ENCODE measurements at places on chromosomes 12 and 14. TPM values are rescaled to one million over a fixed set of nuclear protein-coding genes. Genes with fewer than 3 reads are reported as not detected.

Gene SIX1
- total RNA-seq = 25.0 TPM

GRCh38 chr14:42407153-42407552, 800.5 kb downstream of the LRFN5 start:
- H3K27ac ChIP-seq = no peak overlapping the region
- H3K4me1 ChIP-seq = no peaks in the 10 kb centered on the region
- no peaks in the 10 kb centered on the region for H3K36me3 ChIP-seq
- H3K27me3 ChIP-seq = no peaks in the 10 kb centered on the region

DNA sequence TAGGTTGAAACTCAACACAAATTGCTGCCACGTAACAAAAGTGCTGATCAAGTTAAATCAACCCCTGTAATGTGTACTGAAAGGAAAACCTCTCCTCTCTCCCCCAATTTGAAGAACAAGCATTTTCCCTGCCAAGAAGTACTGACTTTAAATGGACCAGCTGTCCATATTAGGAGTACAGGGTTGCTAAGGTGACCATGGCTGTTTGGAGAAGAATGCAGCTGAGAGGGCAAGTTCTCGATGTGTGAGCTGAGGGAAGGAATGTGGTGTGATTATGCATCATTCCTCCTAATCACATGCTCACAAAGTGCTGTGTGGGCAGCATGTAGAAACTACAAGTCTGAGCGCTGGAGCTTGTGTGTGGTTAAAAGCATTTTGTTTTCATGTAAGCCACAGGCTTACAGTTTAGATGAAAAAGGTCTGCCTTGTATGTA, 50.9 kb upstream of the CCT2 start:
- H3K36me3 ChIP-seq = no peaks in the 10 kb centered on the region
- peaks cover 18% of the 10 kb centered on the region for H3K4me1 ChIP-seq
- peak; percentile 90 for DNase-seq
- H3K27me3 ChIP-seq = no peaks in the 10 kb centered on the region
- peak overlapping the region; percentile 32 for H3K27ac ChIP-seq

Gene ZC2HC1C
- total RNA-seq = 1.0 TPM

Measured in A673 (cell line).